ENCODE measurements at places on chromosomes 12 and 14.

GRCh38 chr12:111343181-111343580 lies 25.7 kb downstream of the PHETA1 start:
- no peak for DNase-seq

- no peak for DNase-seq
These were observed 283.1 kb upstream of the SOX5 start for GRCh38 chr12:24232531-24232930.

DNA sequence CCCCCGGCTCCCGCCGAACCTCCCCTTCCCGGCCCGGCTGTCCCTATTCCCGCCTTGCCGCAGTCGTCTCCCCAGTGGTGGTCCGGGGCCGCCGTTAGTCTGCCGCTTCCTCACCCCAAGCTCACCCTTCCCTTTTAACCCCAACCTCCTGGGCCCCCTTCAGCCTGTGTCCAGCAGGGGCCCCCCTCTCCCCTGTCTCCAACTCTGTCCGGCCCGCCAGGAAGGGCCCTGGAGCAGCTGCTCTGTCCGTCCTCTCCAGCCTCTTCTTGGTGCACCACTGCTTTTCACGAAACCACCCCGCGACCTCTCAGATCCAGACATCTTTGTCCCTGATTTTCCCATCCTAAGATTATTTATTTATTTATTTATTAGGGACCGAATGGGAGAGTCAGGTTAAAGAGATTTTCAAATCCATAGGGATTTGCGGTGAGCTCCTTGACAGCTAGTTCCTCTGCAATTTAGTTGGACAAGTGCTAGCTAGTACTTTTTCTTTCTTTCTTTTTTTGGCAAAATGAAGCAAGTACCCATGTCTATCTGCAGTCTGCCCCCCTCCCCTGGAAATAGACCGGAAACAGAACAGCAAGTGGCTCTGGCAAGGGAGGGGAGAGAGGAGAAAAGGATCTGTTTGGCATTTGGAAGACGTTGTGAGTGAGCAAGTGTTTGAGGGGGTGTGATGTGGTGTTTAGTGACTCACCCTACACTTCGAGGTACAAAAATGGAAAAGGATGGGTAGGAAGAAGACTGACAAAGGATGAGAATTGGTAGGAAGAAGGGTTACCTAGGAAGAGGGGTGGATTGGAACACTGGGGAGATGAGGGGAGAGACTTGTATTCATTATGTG lies 632 bp downstream of the UBR7 start:
- DNase-seq, result peak; percentile 64

DNA sequence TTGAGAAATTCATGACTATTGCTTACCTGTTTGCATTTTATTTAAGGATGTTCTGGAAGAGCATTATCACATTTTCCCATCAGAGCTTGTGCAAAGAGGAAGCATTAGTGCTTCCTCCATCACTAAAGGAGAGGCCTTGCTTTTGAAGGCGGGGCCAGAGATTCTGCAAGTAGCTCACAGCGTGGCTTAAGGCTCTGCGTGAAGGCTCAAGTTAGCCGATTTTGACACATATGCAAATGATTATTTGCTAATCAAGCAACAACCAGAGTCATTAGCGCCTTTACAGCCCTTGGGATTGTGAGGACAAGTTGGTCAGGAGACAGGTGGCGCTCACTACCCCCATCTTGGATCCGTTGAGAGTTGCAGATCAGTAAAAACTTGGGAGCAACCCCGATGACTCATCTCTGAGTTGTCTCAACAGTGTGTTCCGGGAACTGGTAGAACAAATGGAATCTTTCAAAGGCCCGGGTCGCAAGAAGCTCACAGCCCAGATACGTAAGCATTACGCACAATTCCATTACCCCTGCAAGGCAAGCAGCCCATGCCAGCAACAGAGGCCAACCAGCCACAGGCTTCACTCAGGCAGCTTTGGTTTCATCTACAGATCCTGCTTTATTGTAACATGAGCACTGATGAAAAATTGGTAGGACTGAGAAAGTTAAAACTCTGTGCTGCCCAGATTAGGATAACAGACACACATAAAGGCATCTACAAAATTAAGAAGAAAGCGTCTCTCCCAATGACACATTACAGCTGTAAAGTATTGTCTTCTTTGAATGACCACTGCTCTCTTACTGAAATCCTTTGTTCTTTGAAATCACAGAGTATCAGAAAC lies 34.9 kb upstream of the SPTSSA start:
- peak; percentile 90 for DNase-seq

GRCh38 chr12:89756585-89757398 lies 48.2 kb upstream of the ATP2B1 start:
- DNase-seq, result peak; percentile 30
